PC-3 (cell line): ENCODE measurements at places on chromosomes 3 and 15.

DNA sequence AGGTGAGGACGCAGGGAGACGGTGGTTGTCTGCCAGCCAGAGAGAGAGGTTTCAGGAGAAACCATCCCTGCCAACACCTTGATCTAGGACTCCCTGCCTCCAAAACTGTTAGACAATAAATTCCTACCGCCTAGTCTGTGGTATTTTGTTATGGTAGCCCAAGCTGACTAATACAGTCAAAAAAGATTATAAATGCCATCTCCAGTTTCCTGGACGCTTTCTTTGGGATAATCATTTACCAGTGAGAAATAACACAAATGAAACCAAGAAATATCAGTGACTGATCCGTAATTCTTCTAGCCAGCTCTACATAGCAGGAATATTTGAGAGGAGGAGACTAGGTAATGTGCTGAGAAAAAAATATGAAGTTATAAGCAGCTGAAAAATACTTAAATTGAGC, 707.8 kb upstream of the LMCD1 start:
- no peak for DNase-seq

GRCh38 chr3:5005367-5005766, 26.1 kb downstream of the BHLHE40 start:
- no peak for DNase-seq

DNA sequence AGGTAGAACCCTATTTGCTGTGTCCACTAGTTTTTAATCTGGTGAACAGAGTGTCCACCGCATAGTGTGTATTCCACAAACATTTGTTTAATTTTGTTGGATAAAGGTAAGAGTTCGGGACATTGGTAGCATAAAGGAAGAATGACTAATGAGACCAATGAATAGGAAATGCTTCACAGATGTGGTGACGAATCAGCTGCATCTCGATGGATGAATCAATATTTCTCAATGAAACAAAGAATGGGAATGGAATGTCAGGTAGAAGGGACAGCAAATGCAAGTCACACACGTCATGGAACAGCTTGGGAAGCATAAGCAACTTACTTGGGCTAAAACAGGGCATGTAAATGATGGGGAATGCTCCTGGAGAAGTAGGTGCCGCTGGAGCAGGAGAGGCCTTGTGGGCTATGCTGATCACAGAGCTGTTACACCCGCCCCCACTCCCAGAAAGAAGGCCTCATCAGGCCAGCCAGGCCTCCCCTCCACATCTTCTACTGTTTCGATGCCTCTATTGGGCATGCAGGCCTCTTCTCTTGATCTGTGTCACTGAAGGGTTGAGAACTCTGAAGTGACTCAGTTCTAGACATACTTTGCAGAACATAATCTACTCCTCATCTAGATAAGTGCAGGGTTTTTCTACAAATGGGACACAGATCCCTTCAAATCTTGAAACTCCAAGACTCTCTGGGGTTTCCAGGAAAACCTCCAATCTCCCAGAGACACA, 120.0 kb upstream of the GADL1 start:
- peak; percentile 92 for DNase-seq

- no peak for DNase-seq
Observed at GRCh38 chr3:186772701-186773417, 10.5 kb upstream of the EIF4A2 start.

DNA sequence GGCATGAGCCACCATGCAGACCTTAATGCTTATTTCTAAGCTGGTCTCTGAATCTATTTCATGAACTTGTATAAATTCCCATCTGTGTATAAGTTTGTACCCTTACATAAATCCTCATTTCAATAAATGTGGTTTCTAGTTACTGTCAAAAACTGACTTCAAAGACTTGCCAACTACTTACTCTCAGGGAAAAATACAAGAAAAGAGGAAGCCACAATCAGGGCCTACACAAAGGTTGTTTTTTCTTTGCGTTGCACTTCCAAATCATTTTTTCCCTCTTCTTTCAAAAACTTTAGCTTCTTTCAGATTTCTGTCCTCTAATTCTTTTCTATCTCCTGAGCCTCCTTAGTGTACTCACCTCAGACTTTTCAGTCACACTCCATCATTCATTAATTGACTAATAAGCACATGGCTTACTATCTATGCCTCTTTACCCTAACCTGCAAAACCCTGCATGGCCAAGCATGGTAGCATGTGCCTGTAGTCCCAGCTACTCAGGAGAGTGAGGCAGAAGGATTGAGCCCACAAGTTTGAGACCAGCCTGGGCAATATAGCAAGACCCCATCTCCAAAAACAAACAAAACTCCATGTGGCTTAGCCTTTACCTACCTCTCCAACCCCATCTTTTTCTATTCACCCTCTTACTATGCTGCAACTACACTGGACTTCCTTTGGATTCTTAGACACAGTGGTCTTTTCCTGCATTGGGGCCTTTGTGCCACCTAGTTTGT, 37.7 kb downstream of the BUB1B start:
- no peak for DNase-seq

GRCh38 chr3:161273589-161274218, 52.6 kb downstream of the NMD3 start:
- DNase-seq = peak; percentile 81

DNA sequence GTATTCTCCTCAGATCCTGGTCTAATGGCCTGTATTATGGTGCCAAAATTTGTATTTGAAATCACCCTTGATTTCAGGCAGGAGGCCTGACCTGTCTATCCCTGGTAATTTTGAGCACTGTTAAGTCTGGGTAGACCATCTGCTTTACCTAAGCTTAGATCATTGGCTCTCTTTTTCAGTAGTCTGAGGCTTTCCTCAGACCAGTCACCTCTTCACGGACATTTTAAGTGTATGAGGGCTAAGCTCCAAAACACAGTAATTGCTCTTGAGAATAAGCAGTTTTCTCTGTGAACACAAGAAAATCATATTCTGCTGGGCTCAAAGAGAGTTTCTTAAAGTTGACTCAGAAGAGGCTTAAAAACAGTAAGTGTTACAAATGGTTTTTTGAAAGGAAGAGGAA, 92.0 kb upstream of the SAMMSON start:
- no peak for DNase-seq

DNA sequence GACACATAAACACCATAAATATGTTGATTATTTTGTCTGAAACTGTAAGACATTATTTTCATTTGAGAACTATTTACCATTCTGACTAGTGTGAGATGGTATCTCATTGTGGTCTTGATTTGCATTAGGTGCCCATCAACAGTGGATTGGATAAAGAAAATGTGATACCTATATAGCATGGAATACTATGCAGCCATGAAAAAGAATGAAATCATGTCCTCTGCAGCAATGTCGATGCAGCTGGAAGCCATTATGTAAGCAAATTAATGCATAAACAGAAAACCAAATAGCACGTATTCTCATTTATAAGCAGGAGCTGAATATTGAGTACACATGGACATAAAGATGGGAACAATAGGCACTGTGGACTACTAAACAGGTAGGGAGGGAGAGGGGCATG, 258.7 kb upstream of the TPRG1 start:
- DNase-seq = no peak

- DNase-seq = no peak
Observed at GRCh38 chr3:196377321-196377720, 39.1 kb upstream of the TM4SF19 start.

- no peak for DNase-seq
Observed at GRCh38 chr15:98646546-98647025, 1.8 kb upstream of the IGF1R start.

DNA sequence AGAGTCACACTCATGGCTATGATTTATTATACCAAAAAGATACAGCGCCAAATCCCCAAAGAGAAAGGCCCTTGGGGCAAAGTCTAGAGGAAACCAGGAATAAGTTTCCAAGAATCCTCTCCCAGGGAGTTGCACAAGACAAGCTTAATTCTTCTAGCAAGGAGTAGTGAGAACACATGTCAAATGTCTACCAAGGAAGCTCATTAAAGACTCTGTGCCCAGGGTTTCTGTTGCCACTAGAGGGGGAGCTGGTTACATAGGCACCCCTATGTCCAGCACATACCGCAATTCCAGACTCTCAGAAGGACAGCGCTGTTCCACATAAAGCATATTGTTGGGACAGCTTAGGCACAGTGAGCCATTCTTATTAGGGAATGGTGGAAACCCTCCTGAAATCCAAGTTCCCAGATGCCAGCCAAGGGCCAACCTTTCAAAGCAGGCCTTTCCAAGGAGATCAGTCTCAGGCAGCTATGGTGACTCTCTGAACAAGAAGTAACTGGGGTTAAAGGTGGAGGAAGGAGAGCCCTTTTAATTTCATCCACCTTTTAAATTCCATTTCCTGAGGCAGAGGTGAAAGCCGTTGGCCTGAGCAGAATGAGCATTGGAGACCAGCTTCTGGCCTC, 194.2 kb downstream of the UACA start:
- DNase-seq = peak; percentile 54

GRCh38 chr15:52653431-52653964, 25.7 kb downstream of the ATOSA start:
- peak; percentile 83 for DNase-seq

- DNase-seq = no peak
Observed at GRCh38 chr15:58446521-58446920, 14.7 kb downstream of the LIPC start.

- DNase-seq = no peak
Observed at GRCh38 chr3:107739227-107739626, 216.5 kb downstream of the BBX start.

GRCh38 chr3:144480416-144480919, 508.8 kb downstream of the DIPK2A start:
- DNase-seq = no peak

GRCh38 chr15:99703603-99704443, 29.4 kb downstream of the LYSMD4 start:
- DNase-seq = peak; percentile 77
